ENCODE measurements at places on chromosomes 4 and X.

- no peak for DNase-seq
Observed at GRCh38 chr4:158726633-158727032, 3.4 kb upstream of the PPID start.

DNA sequence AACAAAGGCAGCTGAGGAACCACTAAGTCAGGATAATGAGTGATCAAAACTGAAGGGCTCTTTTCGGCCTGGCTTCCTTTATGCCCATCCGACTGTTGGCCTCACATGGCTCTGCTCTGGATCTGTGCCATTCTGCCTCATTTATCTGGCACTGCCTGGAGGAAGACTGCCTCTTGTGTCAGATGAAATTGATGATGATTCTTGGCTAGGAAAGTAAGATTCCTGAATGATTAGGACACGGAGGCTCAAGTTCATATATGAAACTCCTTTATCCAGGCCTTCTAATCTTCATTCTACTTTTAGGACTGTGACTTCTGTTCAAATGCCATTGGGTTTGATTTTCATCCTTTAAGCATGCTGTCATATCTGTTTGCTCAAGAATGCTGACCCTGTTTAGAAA lies 475.4 kb upstream of the RPS6KA3 start:
- DNase-seq = no peak

- no peak for DNase-seq
Observed at GRCh38 chr4:23930750-23931488, 41.1 kb upstream of the PPARGC1A start.

GRCh38 chr4:63814171-63814964 lies 594.9 kb downstream of the TECRL start:
- no peak for DNase-seq

DNA sequence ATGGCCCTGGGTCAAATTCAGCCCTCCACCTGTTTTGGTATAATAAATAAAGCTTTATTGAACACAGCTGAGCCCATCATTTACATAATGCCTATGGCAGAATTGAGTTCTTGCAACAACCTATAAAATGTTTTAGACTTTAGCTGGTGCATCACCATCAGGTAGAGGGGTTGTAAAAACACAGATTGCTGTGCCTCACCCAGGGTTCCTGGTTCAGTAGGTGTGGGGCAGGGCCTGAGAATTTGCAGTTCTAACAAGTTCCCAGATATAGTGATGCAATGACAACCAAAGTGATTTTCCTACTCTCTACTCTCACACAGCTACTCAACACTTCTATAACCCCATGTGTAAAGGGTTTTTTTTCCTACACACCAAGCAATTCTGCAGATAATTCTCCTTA lies 120.0 kb upstream of the EGFL6 start:
- no peak for DNase-seq
